ENCODE measurements at places on chromosomes 3 and 15.

- DNase-seq, result no peak
These were observed 33.5 kb downstream of the HMCES start for GRCh38 chr3:129312021-129312639.

DNA sequence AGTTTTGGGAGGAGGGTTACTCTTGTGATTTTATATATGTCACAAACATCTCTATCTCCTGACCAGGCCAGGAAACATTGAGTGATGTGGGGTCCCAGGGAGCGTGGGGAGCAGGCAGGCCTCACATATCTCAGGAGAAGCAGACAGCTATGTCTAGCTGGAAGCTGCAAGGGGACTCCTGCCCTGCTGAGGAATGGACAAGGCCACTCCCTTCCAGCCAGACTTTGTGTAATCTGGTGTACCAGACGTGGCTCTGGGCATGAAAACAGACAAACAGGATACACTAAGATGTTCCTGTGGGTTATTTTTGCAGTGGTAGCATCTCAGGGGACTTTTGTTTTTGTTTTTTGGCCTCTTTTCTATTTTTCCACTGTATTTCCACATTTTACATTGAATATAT is 23.2 kb downstream of the CYP8B1 start:
- no peak for DNase-seq

DNA sequence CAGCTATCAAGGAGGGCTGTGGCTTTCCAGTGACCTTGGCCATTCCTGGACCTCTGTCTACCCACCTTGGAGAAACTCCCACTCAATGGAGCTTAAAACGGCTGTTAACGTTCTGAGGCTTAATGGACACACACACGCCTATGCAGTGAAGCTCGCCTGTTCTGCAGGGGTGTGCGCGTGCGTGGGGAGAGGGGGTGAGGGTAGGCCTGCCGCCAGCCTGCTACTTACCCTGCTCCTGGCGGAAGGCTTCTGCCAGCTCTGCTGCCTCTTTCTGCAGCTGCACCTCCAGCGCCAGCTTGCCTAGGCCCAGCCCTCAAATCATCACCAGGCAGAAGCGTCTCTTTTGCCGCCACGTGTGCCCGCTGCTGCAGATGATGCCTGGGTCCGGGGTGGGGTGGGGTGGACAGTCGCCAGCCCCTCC is 23.2 kb upstream of the PARL start:
- DNase-seq, result no peak

DNA sequence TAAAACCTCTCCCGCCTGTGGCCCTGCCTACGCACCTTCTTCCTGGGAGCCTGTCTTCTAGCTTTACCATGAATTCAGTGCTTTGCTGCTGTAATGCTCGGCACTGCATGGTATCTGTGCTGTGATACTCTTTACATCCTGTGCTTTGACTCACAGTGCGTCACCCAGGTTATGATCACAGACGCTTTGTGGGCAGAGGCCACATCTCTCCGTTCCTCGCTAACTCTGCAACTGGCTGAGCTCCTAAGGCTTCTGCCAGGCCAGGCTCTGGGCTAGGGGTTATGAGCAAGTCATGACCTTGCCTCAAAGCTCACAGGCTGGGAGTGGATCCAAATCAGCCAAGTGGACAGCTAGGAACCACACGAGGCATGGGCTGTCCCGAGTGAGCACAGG is 23.2 kb downstream of the SPTBN5 start:
- DNase-seq, result peak; percentile 36

GRCh38 chr3:100189444-100189964 is 71.3 kb upstream of the TBC1D23 start:
- no peak for DNase-seq

- no peak for DNase-seq
These were observed 22.0 kb downstream of the COL6A6 start for GRCh38 chr3:130539005-130539404.

- DNase-seq, result no peak
These were observed 12.8 kb downstream of the SH3BP5 start for GRCh38 chr3:15319575-15319974.

DNA sequence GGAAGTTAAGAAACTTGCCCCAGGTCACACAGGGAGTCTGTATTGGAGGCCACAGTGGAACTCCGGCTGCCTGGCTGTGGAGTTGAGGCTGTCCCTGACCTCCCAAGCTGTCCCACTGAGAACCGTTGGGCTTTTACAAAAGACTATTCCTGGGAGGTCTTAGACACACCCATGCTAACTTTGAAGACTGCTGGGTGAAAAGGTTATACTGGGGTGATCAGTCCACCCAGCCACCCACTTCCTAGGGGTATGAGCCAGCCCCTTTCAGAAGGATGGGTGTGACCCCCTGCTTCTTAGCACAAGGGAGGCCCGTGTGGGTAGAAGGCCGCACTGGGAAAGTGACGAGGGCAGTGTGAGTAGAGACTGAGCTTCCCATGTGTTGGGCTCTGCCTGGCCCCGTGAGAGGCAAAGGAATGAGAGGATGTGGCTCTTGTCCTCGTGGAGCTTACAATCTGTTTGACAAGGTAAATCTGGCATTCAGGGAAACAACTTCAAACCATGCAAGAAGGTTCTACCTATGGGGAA is 19.0 kb downstream of the MRAS start:
- no peak for DNase-seq

- no peak for DNase-seq
These were observed 52.4 kb downstream of the VGLL3 start for GRCh38 chr3:86938416-86939105.

- no peak for DNase-seq
These were observed 54.0 kb downstream of the FAM43A start for GRCh38 chr3:194739498-194740284.

GRCh38 chr3:128273841-128274573 is 120.7 kb downstream of the EEFSEC start:
- DNase-seq, result no peak

GRCh38 chr3:32296251-32297204 is 58.0 kb downstream of the CMTM8 start:
- DNase-seq, result peak; percentile 39

DNA sequence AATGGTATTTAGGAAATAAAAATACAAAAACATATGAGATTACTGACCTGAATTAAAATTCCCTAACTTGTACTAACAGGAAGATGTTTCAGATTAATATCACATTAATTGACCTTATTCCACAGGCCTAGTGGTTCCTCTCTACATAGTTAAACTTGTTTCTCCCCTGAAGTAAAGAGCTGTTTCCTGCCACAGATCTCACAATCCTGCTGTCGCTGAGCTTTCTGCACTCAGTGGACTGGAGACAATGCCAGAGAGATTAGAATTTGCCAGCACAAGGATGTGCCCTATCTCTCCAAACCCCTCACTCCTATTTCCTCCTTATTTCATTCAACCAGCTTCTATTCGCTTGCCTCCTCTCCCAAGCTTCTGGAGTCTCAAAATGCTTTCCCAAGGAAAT is 130.6 kb downstream of the CTNNB1 start:
- DNase-seq, result no peak

DNA sequence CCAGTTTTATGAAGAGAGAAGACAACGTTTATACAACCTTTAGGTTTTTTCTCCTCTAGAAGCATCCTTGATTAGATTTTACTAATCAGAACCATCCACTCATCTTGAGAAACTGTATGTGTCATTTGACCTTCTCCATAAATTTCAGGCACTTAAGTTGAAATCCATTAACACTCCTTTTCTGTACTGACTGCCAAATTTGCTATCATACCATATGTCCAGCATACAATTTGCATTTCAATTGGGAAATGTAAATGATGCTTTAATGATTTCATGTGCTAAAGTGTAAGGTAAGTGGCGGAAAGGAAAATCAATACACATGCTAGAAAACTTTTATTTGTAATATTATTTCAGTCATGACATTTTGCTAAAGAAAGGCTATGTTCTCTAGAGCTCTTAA is 731.6 kb downstream of the GBE1 start:
- no peak for DNase-seq

DNA sequence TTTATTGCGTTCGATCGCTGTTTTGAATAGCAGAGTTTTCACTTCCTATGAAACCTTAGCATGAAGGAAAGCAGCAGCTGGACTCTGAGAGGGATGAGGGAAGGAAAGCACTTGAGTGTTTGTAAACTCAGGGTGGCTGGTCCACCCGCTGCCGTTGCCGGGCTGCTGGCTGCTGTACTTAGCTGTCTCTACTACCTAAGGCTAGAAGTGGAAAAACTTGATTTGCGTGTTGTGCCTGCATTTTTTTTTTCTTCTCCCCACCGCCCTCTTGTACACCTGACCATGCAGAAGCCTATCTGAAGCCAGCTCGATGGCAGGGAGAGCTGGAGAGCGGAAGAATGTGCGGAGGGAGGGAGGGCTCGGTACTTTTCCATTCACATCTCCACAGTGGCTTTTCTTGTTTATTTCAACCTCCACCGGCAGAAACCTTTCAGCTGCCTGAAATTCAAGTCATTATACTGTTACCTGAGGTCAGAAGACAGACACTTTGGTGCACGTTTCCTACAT is 4.8 kb upstream of the BCL6 start:
- no peak for DNase-seq

DNA sequence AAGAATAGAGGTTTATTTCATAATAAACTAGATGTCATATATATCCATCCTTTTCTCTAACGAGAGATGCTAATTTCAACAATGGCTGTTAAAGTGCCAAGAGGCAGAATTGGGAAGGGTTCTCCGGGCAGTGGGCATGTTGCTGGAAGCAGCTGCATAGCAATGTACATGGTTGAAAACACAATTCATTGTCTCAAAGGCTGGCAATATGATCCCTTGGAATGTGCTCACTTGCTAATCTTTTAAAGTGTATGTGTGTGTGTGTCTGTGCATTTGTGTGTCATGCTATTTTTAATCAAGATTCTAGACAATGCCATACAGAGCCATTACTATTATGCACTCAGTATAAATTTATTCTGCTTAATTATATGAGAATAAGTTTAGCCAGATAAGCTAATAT is 1020.3 kb downstream of the NAALADL2 start:
- DNase-seq, result no peak

GRCh38 chr3:188839187-188839695 is 332.5 kb upstream of the TPRG1 start:
- no peak for DNase-seq

- no peak for DNase-seq
These were observed 69.6 kb downstream of the EPHB1 start for GRCh38 chr3:134864636-134865035.

GRCh38 chr3:155481089-155481488 is 187.6 kb upstream of the STRIT1 start:
- no peak for DNase-seq

- no peak for DNase-seq
These were observed 5.2 kb upstream of the CPLX3 start for GRCh38 chr15:74821091-74821789.

DNA sequence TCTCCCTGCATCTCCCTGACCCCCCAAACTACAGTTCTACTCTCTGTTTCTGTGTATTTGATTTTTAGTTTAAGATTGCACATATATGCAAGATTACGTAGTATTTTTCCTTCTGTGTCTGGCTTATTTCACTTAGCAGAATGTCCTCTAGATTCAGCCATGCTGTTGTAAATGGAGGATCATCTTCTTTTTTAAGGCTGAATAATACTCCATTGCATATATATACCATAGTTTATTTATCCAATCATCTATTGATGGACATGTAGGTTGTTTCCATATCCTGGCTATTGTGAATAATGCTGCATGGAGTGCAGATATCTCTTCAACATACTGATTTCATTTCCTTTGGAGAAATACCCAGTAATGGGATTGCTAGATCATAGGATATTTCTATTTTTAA is 70.8 kb downstream of the RFTN1 start:
- no peak for DNase-seq

- no peak for DNase-seq
These were observed 157.9 kb downstream of the BBX start for GRCh38 chr3:107680698-107681097.

- no peak for DNase-seq
These were observed 93.2 kb downstream of the CD47 start for GRCh38 chr3:107997671-107998070.

- DNase-seq, result no peak
These were observed 17.4 kb upstream of the VGLL4 start for GRCh38 chr3:11661052-11661656.

DNA sequence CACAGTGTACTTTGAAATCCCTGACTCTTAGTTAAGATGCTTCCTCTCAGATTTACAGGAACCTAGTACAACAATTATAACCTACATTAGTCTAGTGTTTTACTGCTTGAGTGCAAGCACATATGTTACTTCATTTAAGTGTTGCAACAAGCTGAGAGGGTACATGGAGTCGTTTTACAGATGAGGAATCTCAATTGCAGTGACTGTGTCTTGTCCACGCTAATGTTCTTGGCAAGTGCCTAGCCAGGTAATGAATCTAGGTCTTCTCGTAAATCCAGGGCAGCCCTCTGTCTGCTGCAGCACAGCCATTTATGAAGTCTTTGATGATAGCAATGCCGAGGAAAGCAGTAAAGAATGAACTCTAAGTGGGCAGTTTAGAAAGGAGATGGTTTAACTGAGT is 384.4 kb upstream of the ARPP21 start:
- no peak for DNase-seq

DNA sequence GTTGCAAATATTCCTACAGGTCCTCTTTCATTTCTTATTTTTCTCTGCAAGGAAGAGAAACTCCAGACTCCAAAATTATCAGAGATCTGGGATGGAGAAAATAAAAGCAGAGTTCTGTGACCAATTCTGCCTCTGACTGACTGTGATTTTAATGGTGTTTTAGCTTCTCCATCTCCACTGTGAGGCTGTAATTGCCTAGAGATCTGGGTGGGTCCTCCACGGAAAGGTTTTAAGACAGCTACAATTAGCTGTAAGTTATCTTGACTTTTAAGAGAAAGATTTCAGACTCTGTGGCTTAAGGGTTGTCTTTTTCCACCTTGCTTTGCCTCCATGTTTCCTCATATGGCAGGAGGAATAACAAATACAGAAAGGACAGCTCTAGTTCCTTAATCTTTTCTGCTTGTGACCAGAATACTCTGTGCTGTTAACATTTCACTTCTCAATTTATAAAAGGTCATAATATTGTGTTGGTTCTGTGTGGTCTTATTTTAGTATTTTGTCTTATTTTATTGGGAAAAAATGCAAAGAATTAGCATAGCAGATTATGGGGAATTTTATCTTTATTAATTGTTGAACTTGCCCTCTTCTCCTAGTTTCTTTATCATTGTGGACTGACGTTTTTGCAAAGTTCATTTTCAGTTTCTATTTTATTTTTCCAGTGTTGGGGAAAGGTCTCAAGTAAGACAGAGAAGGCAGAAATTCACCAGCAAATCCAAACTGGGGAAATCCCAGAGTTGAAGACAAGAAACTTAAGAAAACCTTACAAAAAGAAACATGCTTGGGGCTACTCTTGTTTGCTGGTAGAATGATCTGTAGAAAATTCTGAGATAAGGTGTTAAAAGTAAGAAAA is 157.9 kb downstream of the RAP2B start:
- no peak for DNase-seq
